NCI-H1436 treated with DMSO at 0.1 percent for 48 hours (cell line): ENCODE measurements at places on chromosomes 1 and 21.

GRCh38 chr1:36715797-36716196 lies 233.1 kb upstream of the CSF3R start:
- DNase-seq, result no peak

DNA sequence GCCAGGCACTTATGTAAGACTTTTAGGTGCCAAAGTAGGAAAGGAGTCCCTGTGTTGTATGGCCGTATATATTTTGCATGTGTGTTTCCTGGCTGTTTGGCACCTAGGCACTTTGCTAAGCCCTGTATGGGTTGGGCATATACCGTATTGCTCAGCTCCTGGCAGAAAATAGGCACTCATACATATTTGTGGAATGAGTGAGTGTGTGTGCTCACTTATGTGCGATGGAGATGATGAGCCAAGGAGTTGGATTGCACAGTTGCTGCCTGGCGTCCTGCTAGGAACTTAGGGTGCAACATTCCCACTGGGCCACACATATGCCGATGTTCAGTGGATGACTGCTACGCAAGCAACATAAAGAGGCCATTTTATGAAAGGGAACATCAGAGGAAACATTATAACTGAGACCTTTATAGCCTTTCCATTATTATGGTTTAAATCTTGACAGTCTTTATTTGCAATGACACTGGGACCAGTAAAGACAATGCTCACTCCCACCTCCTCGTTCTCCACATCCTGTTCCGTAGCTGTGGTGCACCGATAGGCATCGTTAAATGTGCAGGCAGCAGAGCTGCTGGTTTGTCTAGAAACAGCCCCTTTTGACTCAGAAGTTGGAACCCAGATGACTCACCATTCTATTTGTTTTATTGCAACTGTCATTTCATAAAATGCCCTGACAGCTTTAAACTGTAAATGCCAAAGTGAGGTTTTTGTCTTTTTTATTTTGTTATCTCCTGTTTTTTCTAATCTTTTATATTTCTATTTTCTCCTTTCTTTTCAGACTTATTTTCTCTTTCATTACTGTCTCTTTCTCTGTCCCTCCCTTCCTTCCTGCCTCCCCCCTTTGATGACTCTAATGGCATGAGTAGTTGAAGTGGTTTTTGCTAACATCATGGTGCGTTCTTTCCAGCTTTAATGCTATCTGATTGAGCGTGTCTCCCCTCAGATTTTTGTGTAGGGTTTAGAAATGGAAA lies 36.1 kb downstream of the PEX14 start:
- DNase-seq, result no peak

- DNase-seq, result no peak
Measured at GRCh38 chr1:31417148-31417547, 4.1 kb downstream of the SERINC2 start.

- DNase-seq, result no peak
Measured at GRCh38 chr1:76892675-76893074, 25.4 kb downstream of the ST6GALNAC5 start.

DNA sequence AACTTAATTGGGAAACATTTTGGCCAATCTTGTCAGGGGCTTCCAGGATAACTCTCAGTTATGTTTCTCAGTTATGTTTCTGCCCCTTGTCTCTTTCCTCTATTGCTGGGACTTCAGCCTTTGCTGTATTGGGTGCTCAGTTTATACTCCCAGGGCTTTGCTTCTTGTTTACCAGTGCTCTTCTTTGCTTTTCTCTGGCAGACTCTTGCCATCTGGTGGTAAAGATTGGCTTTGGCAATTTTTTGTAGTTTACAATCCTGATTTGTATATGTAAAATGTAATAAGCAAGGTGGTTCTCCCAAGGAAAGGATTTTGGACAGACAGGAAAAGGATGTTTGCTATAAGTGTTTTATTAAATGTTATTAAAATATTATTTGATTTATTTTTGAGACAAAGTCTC lies 37.9 kb downstream of the FABP3 start:
- DNase-seq, result no peak

DNA sequence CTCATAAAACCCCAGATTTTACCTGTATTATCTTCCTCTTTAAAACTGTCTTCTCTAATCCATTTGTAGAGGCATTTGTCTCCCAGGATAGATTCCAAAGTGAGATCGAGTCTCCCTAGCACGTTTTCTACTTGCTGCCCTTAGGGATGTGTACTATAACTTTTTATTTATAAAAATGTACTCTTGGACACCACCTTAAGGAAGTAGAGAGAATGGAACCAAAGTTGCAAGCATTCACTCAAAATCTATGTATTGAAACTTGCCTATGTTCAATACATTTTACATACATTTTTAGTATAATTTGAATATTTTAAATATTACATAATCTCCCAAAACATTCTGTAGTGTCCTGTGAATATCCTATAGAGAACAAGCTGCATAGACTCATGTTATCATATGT lies 842 bp upstream of the SPRR2A start:
- no peak for DNase-seq

DNA sequence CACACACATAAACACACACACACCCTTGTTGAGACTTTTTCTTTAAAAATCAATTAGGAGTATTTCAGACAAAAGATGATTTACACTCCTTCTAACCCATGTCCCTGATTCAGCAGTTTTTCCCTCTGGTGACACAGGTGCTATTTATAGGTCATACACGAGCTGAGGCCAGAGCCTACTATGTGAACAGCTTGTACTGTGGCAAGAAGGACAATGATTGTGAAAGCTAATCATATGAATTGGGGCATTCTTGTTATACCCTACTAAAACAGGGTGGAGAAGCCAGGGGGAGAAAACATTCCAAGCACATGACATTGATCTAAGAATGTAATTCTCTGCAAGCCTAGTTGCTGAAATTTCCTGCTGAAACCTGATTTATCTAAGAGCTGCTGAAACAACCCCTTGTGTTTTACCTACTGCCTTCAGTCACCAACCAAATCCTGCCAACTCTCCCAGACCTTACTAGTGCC lies 60.3 kb downstream of the XCL1 start:
- no peak for DNase-seq

GRCh38 chr1:59765011-59765730 lies 49.6 kb upstream of the HOOK1 start:
- no peak for DNase-seq

DNA sequence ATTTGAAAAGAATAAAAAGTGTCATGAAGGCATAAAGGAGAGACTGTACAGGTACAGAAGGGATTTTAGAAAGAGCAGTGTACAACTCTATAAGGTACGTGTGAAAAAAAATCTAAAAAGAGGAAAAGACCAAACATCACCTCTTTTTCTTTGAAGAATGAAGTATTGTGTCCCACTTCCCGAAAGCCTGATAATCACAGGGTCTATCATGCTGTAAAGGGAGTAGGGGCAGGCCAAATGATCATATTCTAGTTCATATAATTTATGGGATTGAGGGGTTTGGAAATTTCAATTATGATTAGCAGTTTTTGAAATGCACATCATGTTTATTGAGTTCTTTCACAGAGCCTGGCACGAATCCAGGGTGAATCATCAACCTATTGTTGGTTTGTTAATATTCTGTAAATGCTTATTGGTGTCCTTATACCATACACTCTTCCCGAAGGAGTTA lies 910 bp upstream of the RERE start:
- no peak for DNase-seq

- DNase-seq, result no peak
Measured at GRCh38 chr1:180188091-180188506, 33.4 kb downstream of the QSOX1 start.

DNA sequence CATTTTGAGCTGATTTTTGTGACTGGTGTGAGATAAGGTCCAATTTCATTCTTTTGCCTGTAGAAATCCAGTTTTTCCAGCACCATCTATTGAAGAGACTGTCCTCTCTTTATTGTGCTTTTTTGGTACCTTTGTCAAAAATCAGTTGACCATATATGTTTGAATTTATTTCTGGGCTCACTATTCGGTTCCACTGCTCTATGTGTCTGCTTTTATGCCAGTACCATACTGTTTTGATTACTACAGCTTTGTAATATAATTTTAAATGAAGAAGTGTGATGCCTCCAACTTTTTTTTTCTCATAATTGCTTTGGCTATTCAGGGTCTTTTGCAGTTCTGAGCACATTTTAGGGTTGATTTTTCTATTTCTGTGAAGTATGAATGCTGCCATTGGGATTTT lies 69.0 kb downstream of the LAMC2 start:
- DNase-seq, result no peak

GRCh38 chr1:101069158-101069557 lies 43.6 kb upstream of the DPH5 start:
- DNase-seq, result no peak

GRCh38 chr1:232911027-232911599 lies 39.3 kb upstream of the NTPCR start:
- no peak for DNase-seq

- no peak for DNase-seq
Measured at GRCh38 chr1:218804014-218804785, 369.5 kb upstream of the LYPLAL1 start.

DNA sequence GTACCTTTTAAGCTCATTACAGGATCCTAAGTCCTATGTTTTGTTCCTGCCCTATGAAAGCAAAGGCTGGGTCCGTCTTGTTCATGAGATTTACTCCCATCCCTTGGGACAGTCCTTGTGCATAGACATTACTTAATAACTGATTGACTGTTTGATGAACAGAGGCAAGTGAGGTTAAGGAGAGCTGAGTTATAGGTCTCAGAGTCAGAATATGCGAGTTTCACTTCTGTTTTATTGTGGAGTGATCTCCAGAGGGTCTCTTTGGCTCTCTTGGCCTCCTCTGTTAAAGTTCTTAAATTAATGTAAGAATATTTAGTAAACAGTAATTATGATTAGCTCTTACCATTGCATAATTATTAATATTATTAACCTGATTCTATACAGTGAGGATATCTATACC lies 52.6 kb downstream of the BRINP2 start:
- no peak for DNase-seq

GRCh38 chr1:86739648-86740509 lies 35.5 kb downstream of the SH3GLB1 start:
- no peak for DNase-seq

GRCh38 chr1:194570476-194570875 lies 1384.1 kb upstream of the B3GALT2 start:
- no peak for DNase-seq

- no peak for DNase-seq
Measured at GRCh38 chr1:1455366-1455884, 5.9 kb downstream of the ATAD3C start.

DNA sequence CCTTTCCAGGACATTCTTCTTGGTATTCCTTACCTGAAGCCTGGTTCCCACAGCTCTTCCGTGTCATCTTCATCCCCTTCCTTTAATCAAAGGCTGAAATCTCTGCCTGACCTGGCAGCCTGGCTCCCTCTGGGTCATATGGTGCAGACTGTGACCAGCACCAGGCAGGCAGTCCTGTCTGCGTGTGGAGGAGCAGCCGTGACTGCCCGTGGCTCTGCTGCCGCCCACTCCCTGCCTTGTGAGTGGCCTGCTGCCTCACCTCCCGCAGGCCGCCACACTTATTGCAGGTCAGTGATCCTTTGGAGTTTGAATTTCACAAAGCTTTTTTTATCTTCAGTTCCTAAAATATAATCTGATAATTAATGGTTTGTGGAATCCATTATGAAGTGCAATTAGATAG lies 36.2 kb upstream of the EPHA8 start:
- DNase-seq, result no peak

DNA sequence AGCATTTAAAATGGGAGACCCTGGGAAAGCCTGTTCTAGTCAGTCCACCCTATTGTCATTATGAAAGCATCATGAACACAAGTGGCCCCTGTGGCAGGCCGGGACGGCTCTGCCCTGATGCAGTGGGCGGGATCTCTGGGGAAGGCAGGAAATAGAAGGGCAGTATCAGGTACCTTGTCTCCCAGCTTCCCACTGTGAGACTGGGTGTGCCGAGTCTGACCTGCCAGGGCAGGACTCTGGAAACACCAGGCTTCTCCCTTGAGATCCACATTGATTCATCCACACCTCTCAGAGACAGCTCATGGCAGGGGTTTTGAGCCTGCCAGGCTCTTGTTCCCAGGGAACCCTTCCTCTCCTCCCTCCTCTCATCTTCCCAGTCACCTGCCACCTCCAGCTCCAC lies 24.5 kb upstream of the GNPAT start:
- DNase-seq, result no peak

GRCh38 chr1:205014783-205015182 lies 28.2 kb upstream of the CNTN2 start:
- no peak for DNase-seq

- no peak for DNase-seq
Measured at GRCh38 chr1:156111355-156111962, 3.1 kb upstream of the LMNA start.

GRCh38 chr1:54391450-54392209 lies 14.6 kb downstream of the SSBP3 start:
- DNase-seq, result no peak
